ENCODE measurements at places on chromosomes 16 and 17.

GRCh38 chr17:31089471-31089870, 5.3 kb upstream of the NF1 start:
- no peak for DNase-seq
- no peak overlapping the region for H3K27ac ChIP-seq
- H3K27me3 ChIP-seq = no peaks in the 10 kb centered on the region

GRCh38 chr17:8697323-8697741, 47.3 kb downstream of the CCDC42 start:
- H3K4me3 ChIP-seq = no peak overlapping the region
- H3K36me3 ChIP-seq = no peaks in the 10 kb centered on the region
- H3K4me1 ChIP-seq = peaks cover 2% of the 10 kb centered on the region
- DNase-seq = no peak
- no peak overlapping the region for H3K27ac ChIP-seq

DNA sequence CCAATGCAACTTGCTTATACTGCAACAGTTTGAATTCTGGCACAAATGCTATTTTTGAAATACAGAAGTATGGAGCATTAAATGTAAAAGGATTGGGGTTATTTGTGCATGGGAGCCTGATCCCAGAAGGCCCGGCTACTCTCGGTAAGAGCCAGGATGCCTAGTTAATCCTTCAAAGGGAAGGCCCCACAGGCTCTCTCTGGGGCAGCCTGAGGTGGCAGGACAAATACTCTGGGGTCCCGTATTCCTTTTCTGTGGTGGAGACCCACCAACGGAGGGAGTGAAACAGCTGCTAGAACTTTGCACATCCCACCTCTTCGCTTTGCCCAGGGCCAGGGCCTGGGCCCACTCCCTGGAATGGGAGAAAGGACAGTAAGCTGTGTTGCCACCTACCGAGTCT, 30.4 kb downstream of the ERN1 start:
- no peak overlapping the region for H3K27ac ChIP-seq
- no peaks in the 10 kb centered on the region for H3K27me3 ChIP-seq
- peaks cover 22% of the 10 kb centered on the region for H3K4me1 ChIP-seq
- no peak overlapping the region for H3K4me3 ChIP-seq
- DNase-seq = no peak
- peaks cover 10% of the 10 kb centered on the region for H3K36me3 ChIP-seq

DNA sequence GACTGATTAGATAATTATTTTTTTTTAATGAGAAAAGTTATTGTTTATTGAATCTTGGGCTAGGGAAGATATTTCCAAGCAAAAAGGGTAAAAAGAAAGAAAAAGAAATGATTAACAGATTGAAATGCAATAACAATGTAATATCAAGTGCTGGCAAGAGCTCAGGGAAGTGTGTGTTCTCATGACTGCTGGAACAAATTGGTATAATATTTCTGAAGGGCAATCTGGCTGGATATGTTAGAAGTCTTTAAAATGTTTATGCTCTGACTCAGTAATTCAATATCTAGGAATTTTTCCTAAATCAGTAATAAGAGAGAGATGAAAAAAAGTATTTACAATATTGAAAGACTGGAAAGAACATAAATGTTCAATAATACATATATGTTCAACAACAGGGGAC, 7.6 kb upstream of the ZNF624 start:
- DNase-seq = no peak
- no peaks in the 10 kb centered on the region for H3K36me3 ChIP-seq
- no peak overlapping the region for H3K27ac ChIP-seq

DNA sequence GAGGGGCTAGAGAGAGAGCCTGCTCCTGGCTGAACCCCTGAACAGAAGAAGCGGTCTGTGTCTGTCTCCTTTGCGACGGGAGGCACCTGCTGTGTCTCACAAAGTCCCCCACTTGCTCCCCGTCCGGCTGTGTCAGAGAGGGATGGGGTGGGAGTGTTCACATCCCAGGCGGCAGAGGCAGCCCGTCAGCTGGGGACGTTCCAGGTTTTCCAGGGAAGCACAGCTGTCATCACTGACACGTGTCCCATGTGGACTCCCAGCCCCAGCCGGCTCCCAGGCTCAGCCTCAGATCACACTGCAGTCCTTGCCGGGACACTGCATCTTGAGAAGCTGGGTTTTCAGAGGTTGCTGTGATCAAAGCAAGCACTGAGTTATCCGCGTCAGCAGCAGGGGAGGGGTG, 1.6 kb downstream of the TELO2 start:
- H3K4me1 ChIP-seq = peaks cover 17% of the 10 kb centered on the region
- peak overlapping the region; percentile 83 for H3K4me3 ChIP-seq
- H3K27ac ChIP-seq = no peak overlapping the region
- no peaks in the 10 kb centered on the region for H3K27me3 ChIP-seq
